ENCODE measurements at places on chromosomes 4 and X.

DNA sequence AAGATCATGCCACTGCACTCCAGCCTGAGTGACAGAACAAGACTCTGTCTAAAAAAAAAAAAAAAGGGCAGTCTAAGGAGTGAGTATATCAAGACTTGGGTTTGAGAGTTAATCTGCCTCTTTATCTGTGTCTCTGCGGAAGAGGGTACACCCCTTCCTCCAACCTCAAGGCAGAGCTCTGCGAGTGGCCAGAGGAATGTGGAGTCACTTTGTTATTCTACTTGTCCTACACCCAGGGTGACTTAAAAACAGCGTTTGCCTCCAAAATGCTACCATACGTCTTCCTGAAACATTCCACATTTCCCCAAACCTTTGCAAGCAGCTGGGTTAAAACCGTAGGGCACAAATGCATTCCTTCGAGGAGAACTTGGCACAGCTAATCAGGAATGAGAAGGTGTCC, 199.9 kb downstream of the SHOX start:
- DNase-seq, result no peak

GRCh38 chrX:56782791-56783449, 53.9 kb downstream of the NBDY start:
- no peak for DNase-seq

- DNase-seq, result no peak
Measured at GRCh38 chrX:15971696-15972095, 117.1 kb upstream of the AP1S2 start.

- no peak for DNase-seq
Measured at GRCh38 chr4:150141756-150142155, 63.5 kb downstream of the DCLK2 start.

DNA sequence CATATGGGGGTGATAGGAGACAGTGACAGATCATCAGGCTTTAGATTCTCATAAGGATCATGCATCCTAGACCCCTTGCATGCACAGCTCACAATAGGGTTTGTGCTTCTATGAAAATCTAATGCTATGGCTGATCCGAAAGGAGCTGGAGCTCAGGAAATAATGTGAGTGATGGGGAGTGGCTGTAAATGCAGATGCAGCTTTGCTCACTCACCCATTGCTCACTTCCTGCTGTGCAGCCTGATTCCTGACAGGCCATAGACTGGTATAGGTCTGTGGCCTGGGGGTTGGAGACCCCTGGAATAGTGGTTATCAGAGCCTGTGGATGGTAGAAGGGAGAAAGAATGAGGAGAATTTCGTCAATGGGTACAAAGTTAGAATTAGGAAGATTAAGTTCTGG, 2751.1 kb downstream of the ARAP2 start:
- DNase-seq, result no peak

DNA sequence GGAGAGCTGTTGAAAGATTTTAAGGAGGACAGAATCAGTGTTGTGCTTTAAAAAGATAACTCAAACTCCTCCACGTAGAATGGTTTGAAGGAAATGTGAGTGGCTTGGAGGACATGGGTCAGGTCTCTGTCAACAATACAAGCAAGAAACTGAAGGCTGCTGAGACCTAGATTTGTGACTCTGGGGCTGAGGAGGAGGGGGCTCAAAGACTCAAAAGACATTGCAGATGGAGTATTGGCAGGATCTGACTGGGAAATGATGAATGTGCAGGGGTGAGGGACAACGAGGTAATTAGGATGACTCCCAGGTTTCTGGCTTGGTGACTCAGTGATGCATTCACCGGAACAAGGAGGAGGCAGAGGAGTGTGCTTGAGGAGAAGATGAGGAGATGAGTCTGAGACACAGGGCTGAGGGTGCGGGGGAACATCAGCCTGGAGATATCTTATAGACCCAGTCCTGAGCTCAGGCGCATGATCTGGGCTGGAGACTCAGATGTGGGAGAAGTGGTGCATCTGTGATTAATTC, 3.3 kb upstream of the RPS4X start:
- no peak for DNase-seq

DNA sequence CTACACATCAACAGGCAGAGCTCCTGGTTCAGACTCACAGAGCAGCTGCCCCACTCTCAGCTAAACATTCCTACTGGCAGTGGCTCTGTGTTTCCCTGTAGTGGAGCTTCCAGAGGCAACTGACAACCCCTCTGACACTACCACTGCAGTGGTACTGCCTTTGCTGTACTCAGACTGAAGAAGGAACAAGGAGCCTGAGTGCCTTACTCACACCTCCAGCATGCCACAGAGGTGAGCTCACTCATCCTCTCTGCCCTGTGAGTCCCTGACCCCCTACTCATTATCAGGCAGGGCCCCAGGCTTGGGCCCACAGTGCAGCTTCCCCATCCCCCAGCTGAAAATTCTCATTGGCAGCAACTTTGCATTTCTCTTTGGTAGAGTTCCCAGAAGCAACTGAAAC, 240.5 kb upstream of the POF1B start:
- no peak for DNase-seq

- no peak for DNase-seq
Measured at GRCh38 chr4:122331195-122331594, 47.6 kb upstream of the ADAD1 start.

DNA sequence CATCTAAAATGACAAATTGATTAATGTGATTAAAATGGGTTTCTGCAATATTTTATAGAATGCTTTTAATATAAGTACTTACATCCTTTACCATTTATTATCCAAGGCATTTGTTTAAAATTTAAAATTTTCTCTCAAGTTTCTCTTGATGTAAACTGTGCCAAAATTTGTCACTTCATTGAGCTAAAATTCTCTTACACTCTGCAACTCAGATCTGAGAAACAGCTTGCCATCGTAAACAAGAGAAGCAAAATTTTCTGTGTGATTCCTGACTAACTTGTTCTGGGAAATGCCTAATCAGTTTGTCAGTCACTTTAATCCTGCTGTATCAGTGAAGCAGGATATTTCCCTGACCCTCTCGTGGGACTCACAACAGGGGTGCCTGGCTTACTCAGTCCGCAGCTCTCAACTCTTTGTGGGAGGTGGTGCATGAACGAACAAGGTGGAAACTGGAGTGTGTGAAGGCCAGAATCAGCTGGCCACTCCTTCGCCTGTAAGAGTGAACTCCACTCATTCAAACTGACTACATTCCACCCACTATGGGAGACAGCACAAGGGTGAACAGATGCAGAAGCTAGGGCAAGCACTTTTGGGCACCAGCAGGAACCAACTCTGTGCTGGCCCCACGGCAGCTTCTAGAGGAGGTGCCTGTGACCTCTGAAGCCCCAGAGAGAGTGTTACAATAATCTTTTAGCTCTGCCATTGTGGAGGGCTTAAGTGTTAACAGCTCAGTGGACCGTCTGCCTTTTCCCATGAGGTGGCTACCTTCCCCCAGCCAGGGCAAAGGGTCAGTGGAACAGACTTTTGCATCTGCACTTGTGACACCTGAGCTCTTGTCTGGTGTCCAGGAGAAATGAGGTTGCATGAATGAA, 349.4 kb downstream of the FAT4 start:
- no peak for DNase-seq

GRCh38 chr4:121814756-121815155, 8.9 kb downstream of the CCNA2 start:
- no peak for DNase-seq
